Spleen (tissue), 13 donors: ENCODE measurements at places on chromosomes 5 and 9. TPM values are rescaled to one million over a fixed set of nuclear protein-coding genes. Genes with fewer than 3 reads are reported as not detected.
A peak's percentile ranks its signal among the peaks of the same experiment; 100 is the strongest.

The MCCC2 gene
- total RNA-seq: 35.2 TPM

The F12 gene
- total RNA-seq: 0.60 TPM

The KIAA0825 gene
- total RNA-seq: 4.6 TPM

The FBN2 gene
- 3.8 TPM for total RNA-seq

DNA sequence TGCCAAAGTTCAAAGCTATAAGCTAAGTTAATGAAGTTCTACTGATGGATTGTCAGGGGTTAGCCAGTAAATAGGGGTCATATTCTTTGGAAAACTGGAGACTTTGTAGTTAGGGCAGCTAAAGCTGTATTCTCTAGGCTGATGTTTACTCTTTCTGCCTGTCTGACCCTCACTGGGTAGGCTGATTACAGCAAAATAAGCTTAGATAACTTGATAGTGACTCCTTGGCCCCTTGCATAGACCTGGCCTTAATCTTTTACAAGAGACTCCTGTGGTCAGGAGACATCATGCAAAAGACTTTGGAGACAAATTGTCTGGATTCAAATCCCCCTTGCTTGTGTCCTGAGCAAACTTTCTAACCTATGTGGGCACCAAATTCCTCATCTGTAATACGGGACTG lies 314.4 kb upstream of the MSX2 start:
- H3K27me3 ChIP-seq: peaks cover 23% of the 10 kb centered on the region
- H3K27ac ChIP-seq: no peak overlapping the region
- H3K36me3 ChIP-seq: no peaks in the 10 kb centered on the region
- H3K4me1 ChIP-seq: no peaks in the 10 kb centered on the region

DNA sequence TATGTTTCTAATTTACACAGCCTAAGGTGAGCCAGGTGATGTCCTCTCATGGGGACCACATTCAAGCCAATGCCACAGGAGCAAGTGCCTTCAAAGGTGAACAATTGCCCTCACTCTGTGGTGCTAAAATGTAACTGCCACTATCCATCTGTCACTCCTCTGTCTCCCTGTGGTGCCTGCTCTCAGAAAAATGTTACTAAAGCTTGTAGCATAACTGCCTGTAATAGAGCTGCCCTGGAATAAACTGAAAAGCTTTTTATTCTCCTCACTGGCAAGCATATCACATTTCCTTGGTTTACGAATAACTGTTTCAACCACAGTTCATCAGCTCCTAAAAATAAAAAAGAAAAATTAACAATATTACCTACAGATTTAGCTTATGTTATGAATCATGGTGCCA lies 142.4 kb downstream of the ST8SIA4 start:
- DNase-seq: no peak
- no peaks in the 10 kb centered on the region for H3K4me1 ChIP-seq
- H3K4me3 ChIP-seq: no peak overlapping the region
- H3K27ac ChIP-seq: no peak overlapping the region
- H3K27me3 ChIP-seq: no peaks in the 10 kb centered on the region

GRCh38 chr5:158992037-158992740 lies 107.5 kb downstream of the EBF1 start:
- no peak overlapping the region for H3K27ac ChIP-seq
- H3K4me1 ChIP-seq: no peaks in the 10 kb centered on the region
- DNase-seq: no peak
- no peak overlapping the region for H3K4me3 ChIP-seq
- H3K36me3 ChIP-seq: no peaks in the 10 kb centered on the region
- H3K27me3 ChIP-seq: no peaks in the 10 kb centered on the region

- no peak for DNase-seq
- no peak overlapping the region for H3K27ac ChIP-seq
- H3K4me3 ChIP-seq: no peak overlapping the region
- no peaks in the 10 kb centered on the region for H3K36me3 ChIP-seq
- no peaks in the 10 kb centered on the region for H3K4me1 ChIP-seq
- H3K27me3 ChIP-seq: no peaks in the 10 kb centered on the region
These were observed 57.7 kb downstream of the PDE6A start for GRCh38 chr5:149886692-149887470.

DNA sequence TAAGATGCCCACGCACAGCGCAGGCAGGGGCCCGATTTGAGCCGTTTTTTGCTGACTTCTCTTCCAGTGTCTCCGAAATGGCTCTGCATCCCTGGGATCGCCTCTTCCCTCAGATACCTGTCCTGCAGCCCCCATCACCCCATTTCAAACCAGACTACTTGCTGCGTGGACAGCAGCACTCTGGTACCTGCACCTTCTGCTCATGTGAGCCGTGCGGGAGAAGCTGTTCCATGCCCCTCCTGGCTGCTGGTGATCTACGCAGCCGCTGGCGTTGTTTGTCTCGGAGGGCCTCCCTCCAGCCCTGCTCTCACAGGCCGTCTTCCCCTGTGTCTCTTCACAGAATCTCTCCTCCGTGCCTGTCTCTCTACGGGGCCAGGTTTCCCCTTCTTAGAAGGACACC lies 13.4 kb downstream of the CEP72 start:
- no peak overlapping the region for H3K4me3 ChIP-seq
- H3K27me3 ChIP-seq: no peaks in the 10 kb centered on the region
- peaks cover 32% of the 10 kb centered on the region for H3K36me3 ChIP-seq
- no peak overlapping the region for H3K27ac ChIP-seq
- peak; percentile 64 for DNase-seq

GRCh38 chr5:135454946-135455345 lies 2.8 kb upstream of the TIFAB start:
- peak; percentile 63 for DNase-seq
- no peak overlapping the region for H3K4me3 ChIP-seq
- no peaks in the 10 kb centered on the region for H3K4me1 ChIP-seq

DNA sequence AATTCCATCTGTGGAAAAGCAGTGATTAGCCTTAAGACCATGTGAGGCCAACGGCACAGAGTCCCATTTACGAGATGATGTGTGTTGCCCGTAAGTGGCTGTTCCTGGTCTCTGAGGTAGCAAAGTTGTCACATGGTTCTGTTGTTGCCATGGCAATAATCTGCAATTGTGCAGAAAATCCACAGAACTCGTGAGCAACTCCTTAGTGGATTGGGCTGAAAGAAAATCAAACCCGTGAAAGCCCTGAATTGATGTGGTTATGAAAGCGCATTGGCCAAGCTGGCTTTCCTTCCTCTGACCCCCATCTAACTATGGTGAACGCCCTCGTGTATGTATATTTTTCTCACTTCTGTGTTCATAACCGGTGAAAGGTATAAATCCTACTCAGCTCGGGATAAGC lies 614.7 kb downstream of the EBF1 start:
- no peak for DNase-seq
- H3K4me1 ChIP-seq: no peaks in the 10 kb centered on the region
- H3K27ac ChIP-seq: no peak overlapping the region
- no peaks in the 10 kb centered on the region for H3K36me3 ChIP-seq
- no peaks in the 10 kb centered on the region for H3K27me3 ChIP-seq

- no peaks in the 10 kb centered on the region for H3K27me3 ChIP-seq
- H3K36me3 ChIP-seq: no peaks in the 10 kb centered on the region
- no peak for DNase-seq
- H3K4me3 ChIP-seq: no peak overlapping the region
- peak overlapping the region; percentile 18 for H3K27ac ChIP-seq
- H3K4me1 ChIP-seq: peaks cover 41% of the 10 kb centered on the region
These were observed 54.0 kb upstream of the MAP3K1 start for GRCh38 chr5:56761151-56761885.
